ENCODE measurements at places on chromosomes 1 and 21. TPM values are rescaled to one million over a fixed set of nuclear protein-coding genes. Genes with fewer than 3 reads are reported as not detected.

DNA sequence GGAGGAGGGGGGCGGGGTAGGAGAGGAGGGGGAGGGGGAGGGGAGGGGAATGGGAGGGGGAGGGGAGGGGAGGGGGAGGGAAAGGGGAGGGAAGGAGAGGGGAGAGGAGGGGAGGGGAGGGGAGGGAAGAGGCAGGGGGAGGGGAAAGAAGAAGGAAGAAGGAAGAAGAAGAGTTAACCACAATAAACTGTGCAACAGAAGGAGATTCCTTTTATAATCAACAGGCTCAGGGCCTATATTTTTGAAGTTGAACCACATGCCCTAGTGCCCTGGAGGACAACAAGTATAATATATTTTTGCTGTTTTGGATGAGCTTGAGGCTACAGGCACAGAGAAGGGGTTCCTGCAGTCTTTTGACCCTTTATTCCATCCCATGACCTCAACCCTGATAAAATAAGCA is 228.2 kb upstream of the IRF2BP2 start:
- DNase-seq = no peak

GRCh38 chr1:68490046-68490651 is 6.7 kb downstream of the DEPDC1 start:
- no peak for DNase-seq

GRCh38 chr1:79716447-79716846 is 709.9 kb upstream of the ADGRL4 start:
- DNase-seq = no peak

LRRC39 gene
- total RNA-seq = 0.42 TPM

- no peak for DNase-seq
Measured at GRCh38 chr1:161374373-161374772, 6.7 kb upstream of the CFAP126 start.
